ENCODE measurements at places on chromosomes 4 and X.

DNA sequence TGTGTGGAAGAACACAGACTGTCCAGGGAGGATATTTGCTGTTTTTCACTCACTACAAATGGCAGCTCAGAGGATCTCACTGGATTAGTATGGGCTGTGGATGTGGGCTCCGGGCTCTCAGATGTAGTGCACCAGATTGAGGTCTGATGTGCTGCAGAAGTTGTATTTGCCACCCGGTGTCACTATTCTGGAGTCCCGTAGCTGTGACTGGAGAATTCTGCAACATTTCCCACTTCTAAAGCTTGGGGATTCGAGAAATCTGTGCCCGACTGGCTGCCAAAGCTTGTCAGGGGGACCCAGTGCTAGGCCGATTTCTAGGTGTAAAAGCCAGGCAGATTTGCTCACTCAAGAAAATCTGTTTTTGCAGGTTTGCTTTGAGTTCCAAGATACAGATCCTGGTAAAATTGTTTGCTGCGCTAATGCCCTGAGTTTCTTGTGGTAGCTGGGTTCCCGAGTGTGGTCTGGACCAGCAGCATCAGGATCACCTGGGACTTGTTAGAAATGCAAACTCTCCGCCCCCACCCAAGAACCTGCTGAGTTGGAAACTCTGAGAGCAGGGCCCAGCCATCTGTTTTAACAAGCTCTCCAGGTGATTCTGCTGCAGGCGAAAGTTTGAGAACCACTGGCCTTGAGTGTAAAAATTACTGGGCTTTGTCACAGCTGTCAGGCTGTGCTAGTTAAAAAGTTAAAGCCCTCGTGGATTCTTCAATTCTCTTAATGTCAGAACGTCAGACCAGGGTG lies 18.1 kb downstream of the KIT start:
- no peak for DNase-seq

GRCh38 chr4:53505947-53506346 lies 85.3 kb downstream of the LNX1 start:
- no peak for DNase-seq

- no peak for DNase-seq
Observed at GRCh38 chrX:15438332-15438731, 54.1 kb upstream of the VEGFD start.

GRCh38 chr4:169254546-169254983 lies 16.2 kb downstream of the SH3RF1 start:
- no peak for DNase-seq

- no peak for DNase-seq
Observed at GRCh38 chr4:60116592-60116991, 1083.5 kb upstream of the ADGRL3 start.

GRCh38 chr4:78671903-78672815 lies 104.0 kb upstream of the BMP2K start:
- no peak for DNase-seq

DNA sequence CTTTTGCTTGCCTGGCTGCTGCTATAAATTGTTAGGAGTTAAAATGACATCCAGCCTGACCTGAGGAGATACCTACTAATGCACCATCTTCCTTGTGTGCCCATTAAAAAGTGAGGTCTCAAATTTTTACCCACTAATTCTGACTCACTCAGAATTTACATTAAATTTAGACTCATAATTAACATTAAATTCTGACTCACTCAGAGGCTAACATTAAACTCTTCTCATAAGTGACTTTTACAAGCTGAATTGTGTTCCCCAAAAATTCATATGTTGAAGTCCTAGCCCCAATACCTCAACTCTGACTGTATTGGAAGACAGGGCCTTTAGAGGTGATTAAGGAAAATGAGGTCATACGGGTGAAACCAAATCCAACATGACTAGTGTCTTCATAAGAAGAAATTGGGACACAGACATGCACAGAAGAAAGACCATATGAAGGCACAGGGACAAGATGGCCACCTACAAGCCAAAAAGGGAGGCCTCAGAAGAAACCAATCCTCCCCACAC lies 11.8 kb downstream of the CASP6 start:
- no peak for DNase-seq

DNA sequence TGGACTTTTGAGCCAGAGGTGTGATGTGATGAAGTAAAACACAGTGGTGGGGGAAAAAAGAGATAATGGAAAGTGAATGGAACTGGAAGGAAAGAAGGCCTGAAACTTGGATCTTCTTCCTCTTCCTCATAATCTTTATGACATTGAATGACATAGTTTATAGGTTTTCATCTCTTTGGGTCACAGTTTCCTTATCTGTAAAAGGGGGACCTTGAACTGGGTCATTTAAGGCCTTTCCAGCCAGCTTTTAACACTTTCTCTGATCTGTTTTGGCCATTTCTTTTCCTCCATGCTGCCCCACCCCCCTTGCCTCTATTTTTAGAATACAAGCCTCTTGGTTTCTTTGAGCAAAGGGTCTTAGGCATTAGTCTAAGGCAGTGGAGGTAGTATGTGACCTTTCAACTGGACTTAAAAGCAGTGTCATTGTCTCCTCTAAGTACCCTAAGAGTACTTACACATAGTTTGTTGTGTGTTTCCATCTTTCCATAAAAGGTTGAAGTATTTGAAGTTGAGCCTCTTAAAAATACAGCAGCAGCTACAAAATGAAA lies 7.8 kb downstream of the CPEB2 start:
- DNase-seq: no peak

- no peak for DNase-seq
Observed at GRCh38 chrX:97602465-97603258, 719.0 kb downstream of the RPA4 start.

DNA sequence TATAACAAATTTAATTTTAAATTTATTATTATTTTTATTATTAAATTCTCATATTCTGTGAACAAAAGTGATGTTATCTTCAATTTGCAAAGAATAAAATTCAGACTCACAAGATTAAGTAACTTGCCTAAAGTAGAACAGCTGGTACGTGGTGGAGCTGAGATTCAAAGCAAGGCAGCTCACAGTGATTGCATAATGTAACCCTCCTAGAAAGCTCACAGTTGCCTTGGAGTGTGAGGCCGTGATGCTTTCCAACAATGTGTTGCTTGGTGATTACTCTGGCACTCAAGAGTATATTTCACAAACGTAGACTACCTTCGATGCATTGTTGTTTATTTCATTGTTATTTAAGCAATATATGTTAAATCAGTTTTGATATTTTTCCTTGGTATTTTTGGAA lies 1039.2 kb upstream of the PABPC4L start:
- DNase-seq: no peak

All from cortex of kidney (tissue), 1 donor.